ENCODE measurements at places on chromosomes 16 and 17. TPM values are rescaled to one million over a fixed set of nuclear protein-coding genes. Genes with fewer than 3 reads are reported as not detected.

DNA sequence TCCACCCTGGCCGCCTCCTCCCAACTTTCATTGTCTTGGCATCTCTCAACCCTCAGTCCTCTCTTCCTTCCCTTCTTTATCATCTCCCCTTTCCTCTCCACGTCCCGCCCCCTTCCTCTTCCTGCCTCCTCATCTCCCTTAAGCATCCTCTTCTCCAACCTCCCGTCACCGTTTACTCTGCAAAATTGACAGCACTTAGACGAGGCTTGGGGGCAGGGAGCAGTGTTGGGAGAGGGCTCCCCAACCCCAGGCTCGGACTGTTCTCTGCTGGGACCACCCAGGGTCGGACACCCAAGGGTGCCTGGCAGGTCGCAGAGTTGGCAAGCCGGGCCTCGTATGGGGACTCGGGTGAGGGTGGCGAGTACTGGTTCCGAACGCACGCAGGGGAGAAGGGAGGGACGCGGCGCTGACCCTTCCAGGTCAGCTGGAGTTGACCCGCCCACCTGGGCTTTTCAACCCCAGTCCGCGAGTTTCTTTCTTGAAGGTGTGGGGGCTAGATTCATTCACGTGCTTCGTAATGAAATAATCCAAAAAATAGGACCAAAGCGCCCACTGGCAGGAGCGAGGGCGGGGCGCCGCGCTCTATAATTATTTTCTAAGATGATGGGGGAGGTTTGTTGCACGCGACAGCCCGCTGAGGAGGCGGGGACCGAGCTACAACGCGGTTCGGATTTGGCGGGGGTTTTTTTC is 775 bp upstream of the PAGR1 start:
- peaks cover 29% of the 10 kb centered on the region for H3K36me3 ChIP-seq
- peaks cover 2% of the 10 kb centered on the region for H3K27me3 ChIP-seq
- H3K4me1 ChIP-seq, result peaks cover 72% of the 10 kb centered on the region

DNA sequence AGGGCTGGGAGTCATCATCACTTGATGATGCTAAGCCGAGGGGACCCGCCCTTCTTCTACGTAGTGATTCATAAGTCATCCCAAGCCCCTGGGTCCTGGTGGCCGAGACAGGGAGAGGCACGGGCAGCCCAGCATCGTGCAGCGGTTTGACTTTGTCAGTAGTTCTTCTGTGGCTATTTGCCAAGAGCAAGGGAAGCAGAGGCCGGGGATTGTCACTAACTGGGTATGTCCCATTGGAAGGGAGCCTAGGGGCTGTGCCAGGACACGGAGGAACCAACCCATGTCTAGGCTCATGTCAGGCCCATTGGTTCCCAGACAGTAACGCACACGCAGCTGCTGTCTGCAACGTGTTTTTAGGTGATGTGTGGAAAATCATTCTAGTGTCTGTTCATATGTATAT is 58.5 kb downstream of the ATP2C2 start:
- no peak overlapping the region for H3K4me3 ChIP-seq
- no peak overlapping the region for H3K27ac ChIP-seq
- no peak for DNase-seq

- DNase-seq, result peak; percentile 54
- H3K27ac ChIP-seq, result no peak overlapping the region
- no peaks in the 10 kb centered on the region for H3K36me3 ChIP-seq
- H3K27me3 ChIP-seq, result no peaks in the 10 kb centered on the region
These were observed 60.4 kb downstream of the PLXDC1 start for GRCh38 chr17:39090908-39091665.

DNA sequence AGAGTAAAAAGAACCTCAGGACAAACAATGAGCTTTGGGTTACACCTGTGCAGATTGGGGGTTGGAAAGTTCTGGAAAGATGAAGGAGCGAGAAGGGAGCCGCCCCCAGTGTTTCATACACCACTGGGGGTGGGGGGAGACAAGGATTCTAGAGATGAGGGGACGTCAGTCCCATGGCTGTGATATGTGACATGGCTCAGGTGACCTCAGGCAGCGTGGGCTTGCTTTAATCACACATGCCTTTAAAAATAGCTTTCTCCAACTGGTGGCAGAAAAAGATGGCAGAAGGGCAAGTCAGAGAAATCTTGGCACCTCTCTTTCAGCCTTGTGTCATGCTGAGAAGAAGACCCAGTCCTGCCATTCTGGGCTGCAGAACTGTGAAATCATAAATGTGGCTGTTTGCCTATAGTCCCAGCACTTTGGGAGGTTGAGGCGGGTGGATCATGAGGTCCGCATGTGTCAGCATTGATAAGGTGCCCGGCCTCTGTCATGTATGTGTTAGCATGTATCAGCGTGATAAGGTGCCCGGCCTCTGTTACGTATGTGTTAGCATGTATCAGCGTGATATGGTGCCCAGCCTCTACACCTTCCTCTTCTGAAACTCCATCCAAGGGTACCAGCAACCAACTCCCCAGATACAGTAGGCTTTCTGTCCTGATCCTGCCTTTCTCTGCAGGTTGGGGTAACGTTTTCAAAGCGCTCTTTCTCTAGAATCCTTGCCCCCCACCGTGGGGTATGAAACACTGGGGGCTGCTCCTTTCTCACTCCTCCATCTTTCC is 25.0 kb downstream of the WIPI1 start:
- H3K27ac ChIP-seq, result no peak overlapping the region
- H3K27me3 ChIP-seq, result no peaks in the 10 kb centered on the region
- peaks cover 75% of the 10 kb centered on the region for H3K36me3 ChIP-seq

DNA sequence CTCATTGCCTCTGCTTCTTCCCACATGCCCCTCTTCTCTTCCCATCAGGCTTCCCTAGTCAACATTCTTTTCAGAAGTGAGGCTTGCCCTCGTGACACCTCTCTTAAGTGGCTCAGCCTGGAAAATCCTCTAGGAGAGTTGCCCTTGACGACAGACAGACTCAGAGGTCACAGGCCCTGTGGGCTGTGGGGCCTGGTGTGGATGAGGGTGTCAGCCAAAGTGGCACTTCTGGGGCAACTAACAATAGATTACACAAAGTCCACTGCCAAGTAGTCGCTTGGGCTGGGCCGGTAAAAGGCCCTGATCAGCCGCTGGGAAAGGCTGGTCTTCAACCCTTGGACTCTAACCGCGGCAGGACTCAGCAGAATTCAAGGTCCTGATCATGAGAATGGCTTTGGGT is 33.7 kb upstream of the METTL16 start:
- H3K4me3 ChIP-seq, result no peak overlapping the region
- H3K4me1 ChIP-seq, result no peaks in the 10 kb centered on the region
- H3K27ac ChIP-seq, result no peak overlapping the region
- no peaks in the 10 kb centered on the region for H3K36me3 ChIP-seq
- no peak for DNase-seq
- no peaks in the 10 kb centered on the region for H3K27me3 ChIP-seq

- peaks cover 11% of the 10 kb centered on the region for H3K4me1 ChIP-seq
- H3K27me3 ChIP-seq, result no peaks in the 10 kb centered on the region
- peaks cover 34% of the 10 kb centered on the region for H3K36me3 ChIP-seq
- H3K4me3 ChIP-seq, result no peak overlapping the region
- H3K27ac ChIP-seq, result peak overlapping the region; percentile 59
- DNase-seq, result no peak
These were observed 37.2 kb upstream of the BCAR1 start for GRCh38 chr16:75288596-75289120.

ZNF500 gene
- 10.4 TPM for total RNA-seq

- DNase-seq, result no peak
- H3K27ac ChIP-seq, result no peak overlapping the region
- peaks cover 5% of the 10 kb centered on the region for H3K36me3 ChIP-seq
- no peak overlapping the region for H3K4me3 ChIP-seq
- H3K27me3 ChIP-seq, result no peaks in the 10 kb centered on the region
These were observed 14.8 kb downstream of the CPD start for GRCh38 chr17:30393491-30393890.
